Activated CD8-positive, alpha-beta T cell treated with anti-CD3 and anti-CD28 coated beads for 36 hours (primary cell): ENCODE measurements at places on chromosomes 12 and 14. TPM values are rescaled to one million over a fixed set of nuclear protein-coding genes. Genes with fewer than 3 reads are reported as not detected.

The TMEM63C gene
- 3.6 TPM for total RNA-seq

The PTCSC3 gene
- not detected for total RNA-seq

The SIX1 gene
- total RNA-seq: not detected

The GPR162 gene
- total RNA-seq: 2.1 TPM

The NT5DC3 gene
- 8.6 TPM for total RNA-seq

The PLEKHD1 gene
- 0.07 TPM for total RNA-seq

DNA sequence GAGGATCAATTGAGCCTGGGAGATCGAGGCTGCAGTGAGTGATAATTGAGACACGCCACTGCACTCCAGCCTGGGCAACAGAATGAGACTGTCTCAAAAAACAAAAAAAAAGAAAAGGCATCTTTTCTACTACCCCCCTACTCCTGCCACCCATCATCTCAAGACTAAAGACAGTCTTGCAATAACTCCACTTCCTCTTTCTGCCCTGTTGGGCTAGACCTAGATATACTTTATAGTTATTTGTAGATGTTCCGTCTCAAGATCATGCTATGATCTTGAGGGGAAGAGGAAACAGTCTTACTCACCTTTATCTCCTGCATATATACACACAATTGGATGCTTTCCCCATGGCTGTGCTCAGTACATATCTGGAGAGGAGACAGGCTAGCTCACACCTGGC lies 12.1 kb upstream of the ESPL1 start:
- DNase-seq: no peak

- DNase-seq: no peak
Measured at GRCh38 chr14:88947646-88948598, 123.5 kb downstream of the TTC8 start.

DNA sequence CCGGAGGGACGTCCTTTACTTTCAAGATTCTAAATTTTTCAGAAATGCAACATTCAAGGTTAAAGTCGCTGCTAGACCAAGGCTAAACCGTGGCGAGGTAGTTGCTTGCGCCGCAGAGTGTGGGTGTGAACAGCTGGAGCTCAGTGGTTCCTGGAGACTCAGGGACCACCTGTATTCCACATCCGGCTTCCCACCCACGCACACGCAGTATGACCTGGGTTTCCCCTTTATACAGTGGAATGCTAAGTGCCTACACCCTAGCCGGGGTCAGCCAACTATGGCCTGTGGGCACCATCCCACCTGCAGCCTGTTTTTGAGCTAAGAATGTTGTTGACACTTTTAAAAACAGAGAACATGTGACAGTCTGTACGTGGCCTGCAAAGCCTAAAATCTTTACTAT lies 42.9 kb upstream of the TESC start:
- no peak for DNase-seq

DNA sequence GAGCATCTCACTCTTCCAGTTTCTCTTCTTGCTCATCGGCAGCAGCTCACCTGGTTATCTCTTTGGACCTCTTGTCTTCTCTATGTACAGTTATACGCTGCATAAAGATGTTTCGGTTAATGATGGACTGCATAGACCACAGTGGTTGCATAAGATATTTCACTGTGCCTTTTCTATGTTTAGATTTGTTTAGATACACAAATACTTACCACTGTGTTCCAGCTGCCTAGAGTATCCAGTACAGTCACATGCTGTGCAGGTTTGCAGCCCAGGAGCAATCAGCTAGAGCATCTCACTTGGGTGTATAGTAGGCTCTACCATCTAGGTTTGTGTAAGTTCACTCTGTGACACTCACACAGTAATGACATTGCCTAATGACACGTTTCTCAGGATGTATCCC lies 57.6 kb downstream of the FBXL14 start:
- DNase-seq: no peak

DNA sequence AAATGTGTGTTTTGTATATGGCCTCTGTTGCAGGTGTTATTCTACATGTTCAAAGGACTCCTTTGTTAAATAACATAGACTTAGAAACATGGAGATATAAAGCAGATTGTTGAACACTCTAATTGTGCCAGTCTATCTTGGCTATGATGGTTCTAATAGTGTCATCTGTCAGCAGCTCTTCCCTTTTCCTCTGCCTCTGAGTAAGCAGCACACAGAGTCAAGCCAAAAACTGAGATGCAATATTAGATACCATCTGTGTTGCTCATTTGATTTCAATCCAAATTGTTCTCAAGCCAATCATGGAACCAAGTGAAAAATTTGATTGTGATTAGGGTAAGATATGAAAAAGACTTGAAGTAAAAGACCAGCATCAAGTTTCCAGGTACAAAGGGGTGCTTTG lies 871.1 kb upstream of the MGAT4C start:
- no peak for DNase-seq

DNA sequence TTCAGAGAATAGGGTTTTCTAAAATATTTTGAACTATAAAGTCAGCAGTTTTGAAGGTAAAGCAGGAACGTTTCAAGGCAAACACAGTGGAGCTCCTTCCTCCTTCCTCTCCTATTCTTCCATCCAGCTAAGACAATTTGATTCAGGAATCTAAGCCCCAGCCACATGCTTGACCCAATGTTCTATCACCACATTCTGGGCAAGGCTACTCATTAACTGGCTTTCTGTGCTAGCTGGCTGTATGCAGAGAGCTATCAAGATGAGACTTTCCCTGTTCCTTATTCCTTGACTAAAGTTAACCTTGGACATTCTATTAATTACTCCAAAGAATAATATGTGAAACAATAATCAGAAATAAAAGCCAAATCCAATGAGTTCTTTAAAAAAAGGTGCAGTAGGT lies 266.9 kb downstream of the NOVA1 start:
- DNase-seq: no peak

GRCh38 chr12:79360936-79361335 lies 329.8 kb downstream of the PAWR start:
- no peak for DNase-seq

DNA sequence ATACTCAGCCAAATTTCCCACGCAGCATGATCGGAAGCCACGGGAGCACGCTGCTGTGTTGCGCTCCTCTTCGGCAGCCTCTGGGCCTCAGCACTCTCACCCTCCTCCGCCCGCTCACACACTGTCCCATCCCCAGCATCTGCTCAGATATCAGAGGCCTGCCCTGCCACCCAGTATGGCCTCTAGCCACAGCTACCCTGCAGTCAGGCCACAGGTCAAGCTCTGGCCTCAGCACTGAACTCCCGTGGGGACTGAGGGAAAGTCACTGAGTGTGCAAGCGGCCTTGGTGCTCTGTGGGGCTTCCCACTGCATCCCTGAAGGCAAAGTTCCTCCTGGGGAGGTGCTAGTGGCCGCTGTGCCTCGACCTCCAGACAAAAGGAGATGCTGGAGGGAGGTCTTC lies 2.0 kb downstream of the KRT77 start:
- DNase-seq: no peak

DNA sequence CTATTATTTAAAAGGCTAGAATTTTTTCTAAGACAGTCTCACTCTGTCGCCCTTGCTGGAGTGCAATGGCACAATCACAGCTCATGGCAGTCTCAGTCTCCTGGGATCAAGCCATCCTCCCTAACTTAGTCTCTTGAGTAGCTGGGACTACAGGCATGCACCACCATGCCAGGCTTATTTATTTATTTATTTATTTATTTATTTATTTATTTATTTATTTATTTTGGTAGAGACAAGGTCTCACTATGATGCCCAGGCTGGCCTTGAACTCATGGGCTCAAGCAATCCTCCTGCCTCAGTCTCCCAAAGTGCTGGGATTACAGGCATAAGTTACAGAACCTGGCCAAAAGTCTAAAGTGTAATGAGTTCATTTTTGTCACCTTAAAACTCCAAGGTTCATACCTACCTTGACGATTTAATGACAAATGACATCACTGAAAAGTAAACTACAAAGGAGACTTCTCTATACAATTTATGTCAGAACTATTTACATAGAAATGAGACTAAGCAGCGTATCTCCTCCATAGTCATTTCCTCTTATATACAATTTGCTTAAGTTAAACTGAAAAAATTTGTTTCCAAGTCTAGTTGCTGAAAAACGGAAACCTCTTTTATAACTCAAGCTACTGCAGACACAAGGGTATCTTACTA lies 78.2 kb downstream of the EPS8 start:
- no peak for DNase-seq
